ENCODE measurements at places on chromosomes 12 and 14.
A peak's percentile ranks its signal among the peaks of the same experiment; 100 is the strongest.

DNA sequence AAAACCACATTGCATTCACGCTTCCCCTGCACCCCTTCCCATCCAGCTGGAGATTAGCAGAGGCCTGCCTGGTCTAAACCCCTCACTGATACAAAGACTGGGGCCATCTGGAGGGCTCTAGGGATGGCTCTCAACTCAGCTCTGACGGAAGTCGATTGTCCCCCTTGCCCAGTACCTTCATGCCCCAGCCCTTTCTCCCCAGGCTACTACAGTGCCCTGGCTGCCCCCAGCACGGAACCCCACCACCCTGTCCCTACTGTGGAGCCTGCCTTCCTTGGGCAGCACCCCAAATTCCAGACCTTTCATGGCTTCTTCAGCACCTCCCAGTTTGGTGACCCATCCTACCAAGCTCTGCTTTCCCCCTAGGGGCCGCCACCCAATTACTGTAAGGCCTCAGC is 25.6 kb downstream of the ZFP36L1 start:
- no peak for DNase-seq

- no peak for DNase-seq
Measured at GRCh38 chr12:104964167-104964855, 6.2 kb upstream of the SLC41A2 start.

- DNase-seq, result peak; percentile 80
Measured at GRCh38 chr14:69247676-69248440, 12.1 kb upstream of the GALNT16 start.

DNA sequence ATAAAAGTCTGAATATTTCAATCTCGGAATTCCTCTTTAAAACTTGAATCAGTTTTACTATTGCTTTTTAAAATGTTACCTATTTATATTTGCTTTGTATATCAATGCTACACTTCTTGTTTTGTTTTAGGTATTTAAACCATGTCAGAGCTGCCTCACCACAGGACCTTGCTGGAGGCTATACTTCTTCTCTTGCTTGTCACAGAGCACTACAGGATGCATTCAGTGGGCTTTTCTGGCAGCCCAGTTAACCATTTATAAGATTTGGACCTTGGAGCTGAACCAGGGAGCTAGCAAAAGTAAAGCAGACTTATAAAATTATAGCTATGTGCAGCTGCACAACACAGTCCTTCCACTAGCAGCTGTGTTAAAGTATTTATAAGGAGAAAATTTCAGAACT is 12.8 kb downstream of the TRMT5 start:
- no peak for DNase-seq

DNA sequence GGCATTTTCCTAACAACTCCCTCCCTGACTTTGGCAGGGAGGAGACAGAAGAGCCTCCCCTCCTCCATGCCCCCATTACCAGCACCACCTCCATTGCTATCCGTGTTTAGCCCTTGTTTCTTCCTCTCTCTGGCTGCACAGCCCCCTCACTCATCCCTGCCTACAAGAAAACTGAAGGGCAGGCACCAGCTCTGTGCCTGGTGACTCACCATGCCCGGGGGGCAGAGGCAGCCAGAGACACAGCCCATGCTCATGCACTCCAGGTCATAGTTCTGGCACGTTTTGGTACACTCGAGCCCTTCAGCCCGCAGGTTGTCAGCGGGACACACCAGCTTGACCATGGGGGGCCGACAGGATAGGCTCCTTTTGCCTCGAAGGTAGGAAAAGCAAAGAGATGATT is 80.4 kb downstream of the VWF start:
- no peak for DNase-seq

DNA sequence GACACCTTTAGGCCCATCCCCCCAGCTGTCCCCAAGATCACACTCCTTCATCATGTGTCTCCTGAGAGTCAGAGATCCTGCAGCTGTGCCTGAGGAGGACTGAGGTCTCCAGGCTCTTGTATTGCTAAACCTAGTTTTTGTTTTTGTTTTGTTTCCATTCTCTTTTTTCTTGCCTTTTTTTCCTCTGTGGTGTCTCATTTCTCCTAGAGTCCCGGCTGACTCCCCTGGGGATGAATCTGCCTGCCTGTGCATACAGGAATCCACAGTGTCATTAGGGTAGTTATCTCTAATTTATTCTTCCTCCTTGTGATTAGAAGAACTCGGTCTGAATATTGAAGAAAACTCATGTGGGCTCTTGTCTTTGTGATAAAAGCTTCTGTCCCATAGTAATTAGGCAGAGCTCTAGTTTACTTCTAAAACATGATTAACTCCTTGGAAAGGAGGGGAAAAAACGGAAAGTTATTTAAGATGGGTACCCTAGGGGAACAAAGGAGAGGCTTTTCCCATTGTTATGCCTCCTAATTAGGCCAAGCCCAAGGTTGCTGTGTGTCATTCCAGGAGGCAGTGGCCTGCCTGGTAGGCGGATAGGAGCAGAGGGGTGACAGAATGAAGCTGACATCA is 343.2 kb downstream of the ZFP36L1 start:
- no peak for DNase-seq

DNA sequence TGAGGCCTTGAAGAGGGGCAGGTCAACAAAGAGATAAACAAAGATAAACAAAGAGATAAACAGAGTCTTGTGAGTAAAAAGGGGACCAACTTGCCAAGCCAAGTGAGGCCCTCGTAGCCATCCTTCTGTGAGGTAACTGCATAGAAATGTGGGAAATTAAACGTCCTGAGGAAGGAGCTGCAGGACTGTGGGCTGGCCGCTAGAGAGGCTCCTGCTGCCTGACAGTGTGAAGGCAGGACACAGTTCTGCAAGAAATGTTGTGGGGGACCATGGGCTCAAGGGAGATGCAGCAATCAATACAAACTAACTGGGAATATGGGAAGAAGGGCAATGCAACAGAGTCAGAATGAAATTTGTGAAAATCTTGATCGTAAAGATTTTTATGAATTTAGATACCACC is 91.9 kb downstream of the SLC8A3 start:
- DNase-seq, result no peak

- DNase-seq, result no peak
Measured at GRCh38 chr12:89477633-89478279, 46.8 kb downstream of the GALNT4 start.

GRCh38 chr12:132605892-132606291 is 4.5 kb downstream of the LRCOL1 start:
- DNase-seq, result no peak

- no peak for DNase-seq
Measured at GRCh38 chr12:2242216-2242615, 189.4 kb downstream of the CACNA1C start.

GRCh38 chr14:25231004-25231403 is 181.1 kb upstream of the STXBP6 start:
- DNase-seq, result no peak

GRCh38 chr12:104520242-104520900 is 63.6 kb downstream of the CHST11 start:
- DNase-seq, result no peak

GRCh38 chr12:115771065-115771464 is 506.4 kb downstream of the MED13L start:
- no peak for DNase-seq

DNA sequence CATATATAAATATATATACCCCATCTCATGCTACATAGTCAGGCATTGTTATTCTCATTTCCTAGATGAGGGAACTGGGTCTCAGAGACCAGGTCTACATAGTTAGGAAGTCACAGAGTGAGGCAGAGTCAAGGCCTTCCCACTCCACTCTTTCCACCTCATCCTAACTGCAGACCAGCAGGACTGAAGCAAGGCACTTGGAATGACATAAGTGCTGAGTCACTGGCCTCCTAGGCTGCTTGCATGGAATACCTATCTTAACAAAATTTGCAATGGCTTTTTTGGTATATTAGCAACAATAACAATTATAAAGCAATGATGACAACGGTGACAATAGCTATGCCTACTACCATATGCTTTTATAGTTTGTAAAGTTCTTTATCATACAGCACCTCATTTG is 5.4 kb upstream of the ANO4 start:
- DNase-seq, result no peak

DNA sequence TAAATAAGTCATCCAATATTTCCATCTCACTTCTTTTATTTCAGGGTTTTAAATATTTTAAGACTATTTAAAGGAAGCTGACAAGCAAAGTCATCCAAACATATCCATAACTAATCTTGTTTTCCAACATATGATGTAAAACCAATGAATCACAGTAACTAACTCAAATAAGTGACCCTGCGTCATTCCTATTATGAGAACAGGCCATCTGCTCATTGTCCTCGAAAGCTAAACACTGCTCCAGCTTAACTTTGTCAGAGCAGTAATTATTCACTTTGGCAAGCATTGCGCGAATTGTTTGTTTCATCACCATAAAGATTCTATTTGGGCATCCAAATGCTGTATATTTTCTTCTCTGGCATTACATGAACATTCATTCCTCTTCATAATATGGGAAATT is 99.1 kb downstream of the CAPZA3 start:
- no peak for DNase-seq
